ENCODE measurements at places on chromosomes 6 and 20.
A peak's percentile ranks its signal among the peaks of the same experiment; 100 is the strongest.

DNA sequence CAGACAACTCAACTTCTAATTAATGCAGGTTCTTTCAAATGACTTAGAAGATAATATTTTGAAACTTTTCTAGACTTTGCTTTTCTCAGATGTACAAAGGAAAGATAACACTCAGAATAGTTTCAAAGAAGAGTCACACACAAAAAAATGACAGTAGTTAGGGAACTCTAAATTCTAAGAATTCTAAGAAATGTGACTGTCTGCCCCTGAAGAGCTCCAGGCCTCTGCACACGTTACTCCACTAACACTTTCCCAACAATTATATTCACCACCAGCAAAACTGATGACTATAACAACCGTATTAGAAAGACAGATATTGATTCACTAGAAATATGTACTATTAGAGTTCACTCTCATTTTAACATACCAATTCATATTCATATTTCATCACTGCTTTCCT lies 133.3 kb upstream of the SMLR1 start:
- no peak for DNase-seq

DNA sequence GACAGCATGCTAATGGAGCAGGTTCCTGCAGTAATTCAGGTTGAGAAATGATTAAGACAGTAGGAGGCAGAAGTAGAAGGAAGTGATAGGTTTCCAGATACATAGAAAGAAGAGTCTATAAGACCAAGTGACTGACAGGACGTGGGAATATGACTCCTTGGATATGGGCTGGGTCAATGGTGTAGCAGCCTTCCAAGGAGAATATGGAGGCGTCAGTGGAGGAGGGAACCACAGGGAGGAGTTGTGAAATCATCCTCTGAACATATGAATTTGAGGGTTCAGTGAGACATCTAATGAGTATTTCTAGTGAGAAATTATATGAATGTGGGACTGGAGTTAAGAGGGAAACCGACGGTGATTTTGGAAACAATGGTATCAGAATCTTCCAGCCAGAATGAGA lies 43.3 kb downstream of the NUDT3 start:
- DNase-seq = no peak

DNA sequence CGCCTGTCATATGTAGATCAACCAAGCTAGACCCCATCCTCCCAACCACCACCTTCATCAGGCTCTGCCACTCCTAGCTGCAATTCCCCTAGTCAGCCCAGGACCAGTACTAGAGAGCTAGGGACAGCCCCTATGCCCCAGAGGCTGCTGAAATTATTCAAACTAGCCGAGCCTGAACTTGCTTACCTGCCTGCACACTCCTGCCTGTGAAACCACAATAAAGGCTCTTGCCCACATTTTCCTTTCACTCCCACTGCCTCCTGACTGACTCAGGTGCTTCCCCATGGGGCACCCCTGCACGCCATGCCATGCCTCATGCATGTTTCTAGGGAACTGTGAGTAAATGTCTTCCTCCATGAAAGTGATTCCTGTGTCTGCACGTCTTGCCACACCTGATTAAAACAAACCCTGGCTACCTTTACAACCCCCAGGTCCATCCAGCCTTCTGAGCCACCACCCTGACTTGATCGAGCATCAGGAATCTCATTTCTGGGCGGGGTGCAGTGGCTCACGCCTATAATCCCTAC lies 66.5 kb upstream of the IER3 start:
- peak; percentile 86 for DNase-seq

GRCh38 chr6:107491138-107491609 lies 1.3 kb downstream of the SOBP start:
- no peak for DNase-seq

DNA sequence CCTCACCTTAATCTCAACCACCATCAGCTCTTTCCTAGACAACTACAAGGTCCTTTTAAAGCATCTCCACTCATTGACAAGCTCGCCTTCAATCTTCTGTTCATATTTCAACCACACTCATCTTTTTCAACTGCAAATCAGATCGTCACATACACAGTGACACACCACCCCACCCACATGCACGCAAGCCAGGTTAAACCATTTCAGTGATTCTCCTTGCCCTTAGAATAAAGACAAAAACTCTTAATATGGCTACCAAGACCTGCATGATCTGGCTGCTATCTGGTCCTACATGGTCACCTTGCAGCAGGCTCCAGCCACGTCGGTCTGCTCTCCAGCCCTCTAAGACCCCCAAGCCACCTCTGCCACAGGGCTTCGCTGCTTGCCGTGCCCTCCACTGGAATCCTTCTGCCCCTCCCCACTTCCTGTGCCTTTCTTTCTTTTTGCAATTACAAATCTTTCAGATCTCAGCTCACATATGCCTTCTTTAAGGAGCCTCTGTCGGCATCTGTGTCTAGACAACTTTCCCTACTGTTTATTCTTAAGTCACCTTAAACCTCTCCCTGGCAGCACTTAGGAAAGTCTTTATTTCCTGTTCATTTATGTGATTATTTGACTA lies 507.3 kb upstream of the ARID1B start:
- peak; percentile 18 for DNase-seq

- DNase-seq = no peak
These were observed 195.0 kb downstream of the THBS2 start for GRCh38 chr6:169058634-169059033.

DNA sequence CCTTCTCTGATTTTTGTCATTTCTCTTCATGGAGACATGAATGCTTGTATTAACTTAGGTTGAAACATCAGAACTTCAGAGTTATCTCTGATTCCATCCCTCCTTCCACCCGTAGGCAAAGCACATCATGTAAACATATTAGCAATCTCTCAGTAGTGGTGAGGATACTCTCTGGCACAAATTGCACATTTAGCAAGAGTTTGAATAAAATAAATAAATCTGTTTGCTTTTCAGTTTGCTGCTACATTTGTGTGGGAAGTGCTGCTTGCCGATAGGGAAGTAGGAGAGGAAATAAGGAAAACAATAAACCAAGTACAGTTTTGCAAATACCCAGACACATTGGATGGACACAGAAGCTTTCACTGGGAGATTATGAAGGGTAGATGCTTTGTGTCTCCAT lies 359.0 kb downstream of the BCKDHB start:
- no peak for DNase-seq

DNA sequence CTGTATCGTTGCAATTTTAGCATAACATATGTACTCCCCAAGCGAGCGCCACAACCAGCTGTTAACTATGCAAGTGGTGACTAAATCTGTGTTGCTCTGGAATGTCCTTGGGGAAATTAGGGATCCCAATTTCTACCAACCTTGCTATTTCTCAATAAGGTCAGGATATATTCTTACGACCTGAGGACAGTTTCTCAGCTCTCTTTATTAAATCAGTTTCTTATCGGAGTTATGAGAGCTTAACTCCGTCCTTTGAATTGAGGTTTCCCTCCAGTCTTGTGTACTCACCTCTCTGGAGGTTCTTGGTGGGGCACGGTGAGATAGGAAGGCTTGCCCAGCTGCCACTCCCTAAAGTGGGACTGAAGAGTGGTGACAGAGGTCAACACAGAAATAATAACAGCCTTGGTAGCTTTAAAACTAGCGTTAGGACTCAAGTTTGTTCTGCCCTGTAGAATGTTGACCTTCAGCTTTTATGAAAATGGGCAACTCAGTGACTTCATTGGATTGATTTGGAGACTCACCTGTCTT lies 694 bp downstream of the MRPS18B start:
- no peak for DNase-seq

GRCh38 chr6:118932421-118932820 lies 2.5 kb downstream of the MCM9 start:
- DNase-seq = no peak

DNA sequence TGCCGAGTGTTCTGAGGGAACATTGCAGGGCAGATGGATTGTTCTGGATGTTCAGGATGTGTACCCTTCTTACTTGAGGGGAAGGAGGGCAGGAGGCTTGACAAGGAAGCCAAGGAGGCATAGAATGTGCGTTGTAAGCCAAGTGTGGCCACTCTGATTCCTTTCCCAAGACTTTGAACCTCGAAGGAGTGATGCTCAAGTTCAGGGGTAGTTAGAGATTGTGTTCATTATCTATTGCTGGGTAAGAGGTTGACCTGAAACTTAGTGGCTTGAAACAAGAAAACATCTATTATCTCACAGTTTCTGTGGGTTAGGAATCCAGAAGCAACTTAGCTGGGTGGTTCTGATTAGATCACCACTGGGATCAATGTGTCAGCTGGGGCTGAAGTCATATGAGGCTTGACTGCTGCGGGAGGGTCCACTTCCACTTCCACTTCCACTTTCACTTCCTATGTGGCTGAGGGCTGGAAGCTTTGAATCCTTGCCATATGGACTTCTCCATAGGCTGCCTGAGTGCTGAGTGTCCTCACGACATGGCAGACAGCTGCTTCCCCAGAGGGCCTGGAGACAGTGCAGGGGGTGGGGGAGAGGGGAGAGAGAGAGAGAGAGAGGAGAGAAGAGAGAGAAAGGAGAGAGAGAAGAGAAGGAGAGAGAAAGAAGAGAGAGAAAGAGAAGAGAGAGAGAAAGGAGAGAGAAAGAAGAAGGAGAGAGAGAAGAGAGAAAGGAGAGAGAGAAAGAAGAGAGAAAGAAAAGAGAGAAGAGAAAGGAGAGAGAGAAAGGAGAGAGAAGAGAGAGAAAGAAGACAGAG lies 6.9 kb upstream of the CD40 start:
- DNase-seq = no peak

DNA sequence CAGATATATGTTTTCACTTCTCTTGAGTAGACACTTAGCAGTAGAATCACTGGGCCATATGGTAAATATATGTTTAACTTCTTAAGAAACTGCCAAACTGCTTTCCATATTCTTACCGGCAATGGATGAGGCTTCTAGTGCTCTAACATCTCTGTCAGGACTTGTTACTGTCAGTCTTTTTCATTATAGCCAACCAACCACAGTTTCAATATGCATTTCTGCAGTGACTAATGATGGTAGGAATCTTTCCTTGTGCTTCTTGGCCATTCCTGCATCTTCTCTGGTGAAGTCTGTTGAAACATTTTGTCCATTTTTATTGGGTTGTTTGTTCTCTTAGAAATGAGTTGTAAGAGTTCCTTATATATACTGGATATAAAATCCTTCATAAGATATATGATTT lies 66.0 kb upstream of the SYNDIG1 start:
- no peak for DNase-seq

DNA sequence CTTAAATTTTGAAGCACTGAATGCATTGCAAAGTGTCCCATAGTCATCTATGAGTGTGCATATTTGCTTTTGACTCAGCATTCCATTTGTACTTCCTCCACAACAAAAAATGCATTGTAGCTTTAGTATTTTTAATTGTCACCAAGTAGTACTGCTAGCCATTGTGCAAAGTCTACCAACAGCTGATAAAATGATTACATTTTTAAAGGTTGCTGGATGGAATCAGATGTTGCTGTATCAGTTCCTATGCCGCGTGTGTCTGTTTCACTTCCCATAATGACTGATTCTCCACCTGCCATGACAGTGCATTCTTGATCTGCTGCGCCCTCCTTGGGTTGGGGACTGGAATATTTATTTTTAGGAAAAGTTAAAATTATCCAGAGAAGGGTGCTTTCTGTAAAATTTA lies 41.2 kb downstream of the SLX4IP start:
- DNase-seq = no peak

GRCh38 chr6:121492536-121492935 lies 57.1 kb downstream of the GJA1 start:
- DNase-seq = no peak

GRCh38 chr6:163415620-163416556 lies 1.4 kb downstream of the QKI start:
- peak; percentile 14 for DNase-seq

DNA sequence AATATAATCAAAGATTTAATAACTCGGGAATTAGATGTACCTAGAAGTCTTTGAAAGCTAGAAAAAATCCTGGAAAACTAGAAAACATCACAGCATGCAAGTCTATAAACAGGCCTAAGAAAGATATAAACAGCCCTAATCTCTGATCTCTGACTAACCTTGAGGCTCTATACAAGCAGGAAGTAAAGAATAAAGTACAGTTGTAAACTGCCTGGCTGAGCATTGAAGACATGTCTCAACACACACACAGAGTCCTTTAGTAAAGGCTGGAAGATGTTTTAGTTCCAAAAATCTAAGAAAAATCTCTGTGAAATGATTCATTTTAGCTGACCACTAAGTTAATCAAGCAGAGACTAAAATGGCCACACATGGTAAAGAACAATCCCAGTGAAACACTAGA lies 774.5 kb downstream of the EYS start:
- no peak for DNase-seq

GRCh38 chr20:17681726-17682102 lies 328 bp downstream of the RRBP1 start:
- DNase-seq = no peak

GRCh38 chr20:19598117-19598850 lies 159.8 kb upstream of the RIN2 start:
- DNase-seq = no peak

GRCh38 chr20:59316911-59317731 lies 16.7 kb downstream of the EDN3 start:
- DNase-seq = no peak

DNA sequence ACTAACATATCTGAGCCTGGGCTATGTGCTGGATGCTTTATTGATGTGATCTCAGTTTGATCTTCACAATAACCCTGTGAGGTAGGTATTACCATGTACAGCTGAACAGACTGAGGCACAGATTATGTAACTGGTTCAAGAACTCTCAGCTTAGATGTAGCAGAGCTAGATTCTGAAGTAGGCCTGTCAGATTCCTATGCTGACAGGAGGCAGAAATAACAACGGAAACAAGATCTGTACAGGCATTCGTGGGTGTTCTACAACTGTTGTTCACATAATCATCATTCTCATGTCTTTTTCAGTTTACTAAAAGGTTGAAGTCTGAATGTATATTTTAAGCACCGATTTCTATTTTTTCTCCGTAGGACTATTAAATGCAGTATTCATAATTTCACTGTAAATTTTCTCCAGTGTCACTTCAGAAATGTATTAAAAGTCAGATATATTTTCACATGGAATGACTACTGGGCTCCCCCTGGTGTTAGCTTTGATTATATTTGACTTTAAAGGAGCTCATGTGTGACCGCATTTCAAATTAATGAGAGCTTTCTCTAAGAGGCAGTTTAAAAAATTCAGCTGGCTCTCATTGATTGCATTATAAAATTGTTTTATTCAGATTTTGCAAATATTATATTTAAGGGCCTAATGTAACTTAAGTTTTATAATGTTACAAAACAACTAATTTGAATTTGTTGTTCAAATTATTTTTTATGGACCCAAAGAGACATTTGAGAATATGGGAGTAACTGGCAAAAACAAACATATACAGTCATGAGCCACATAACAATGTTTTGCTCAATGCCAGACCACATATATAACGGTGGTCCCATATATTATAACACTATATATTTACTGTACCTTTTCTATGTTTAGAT lies 36.4 kb upstream of the SLC17A4 start:
- DNase-seq = no peak

DNA sequence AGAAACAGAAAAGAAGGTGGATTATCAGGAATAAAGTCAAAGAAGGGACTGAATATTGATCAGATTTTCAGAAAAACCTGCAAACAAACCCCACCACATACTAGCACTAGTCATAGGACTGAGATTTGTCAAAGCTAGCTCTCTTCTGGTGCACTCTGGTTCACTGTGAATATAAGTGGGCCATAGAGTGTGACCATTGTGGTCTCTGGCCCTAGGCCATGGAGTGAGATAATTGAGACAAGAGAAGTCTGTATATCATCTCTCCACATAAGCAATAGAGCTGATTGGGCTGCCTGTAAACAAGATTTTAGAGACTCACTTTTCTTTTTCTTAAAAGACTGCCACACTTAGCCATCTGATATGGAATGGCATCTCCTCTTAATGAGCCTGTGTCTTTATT lies 247.2 kb downstream of the LAMA2 start:
- no peak for DNase-seq
